Fibroblast of villous mesenchyme (primary cell): ENCODE measurements at places on chromosomes 3 and 15.

GRCh38 chr3:184539801-184540435 lies 21.7 kb upstream of the EPHB3 start:
- DNase-seq, result no peak

- no peak for DNase-seq
These were observed 88.9 kb downstream of the TBC1D2B start for GRCh38 chr15:77988347-77989295.

DNA sequence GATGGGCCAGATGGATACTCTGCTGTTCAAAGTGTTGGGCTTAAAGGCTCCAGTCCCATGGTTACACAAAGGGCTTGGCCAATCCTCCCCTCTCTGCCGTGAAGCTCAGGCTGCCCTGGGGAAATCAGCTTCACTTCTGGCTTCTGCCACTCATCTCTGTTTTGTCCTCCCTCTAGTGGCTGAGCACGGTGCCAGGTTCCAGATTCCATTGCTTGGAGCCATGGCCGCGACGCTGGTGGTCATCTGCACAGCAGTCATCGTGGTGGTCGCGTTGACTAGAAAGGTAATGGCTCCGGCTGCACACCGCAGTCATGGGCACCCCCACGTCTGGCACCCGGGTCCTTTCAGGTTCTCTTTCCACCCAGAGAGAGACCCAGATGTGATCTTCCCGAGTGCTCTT lies 5.6 kb downstream of the TIGIT start:
- no peak for DNase-seq

- no peak for DNase-seq
These were observed 89.4 kb downstream of the PDE8A start for GRCh38 chr15:85071061-85071460.
